Muscle of back (tissue), 13 donors: ENCODE measurements at places on chromosomes 5 and 9.

DNA sequence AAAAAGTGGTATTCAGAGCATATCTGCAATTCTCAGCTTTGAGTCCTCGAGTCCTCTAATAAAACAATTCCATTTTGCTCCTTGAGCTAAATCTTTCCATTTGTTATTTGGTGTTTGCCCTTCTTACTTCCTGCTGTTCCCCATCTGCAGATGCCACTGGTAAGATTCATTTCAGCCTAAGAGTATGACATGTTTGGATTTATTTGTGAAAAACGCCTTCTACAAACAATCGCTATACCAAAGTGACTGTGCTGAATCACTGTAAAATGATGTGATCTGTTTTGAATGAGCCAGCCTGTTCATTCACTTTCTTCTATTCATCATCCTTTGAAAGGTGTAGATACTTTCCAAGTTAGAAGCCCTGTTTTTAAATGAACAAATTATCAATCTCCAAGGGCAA is 27.7 kb downstream of the KCTD16 start:
- no peak for DNase-seq

- no peak for DNase-seq
Observed at GRCh38 chr9:111961009-111961408, 64.4 kb downstream of the UGCG start.

- no peak for DNase-seq
Observed at GRCh38 chr9:117250610-117251215, 164.1 kb downstream of the ASTN2 start.

GRCh38 chr5:69217151-69217511 is 17.6 kb upstream of the CDK7 start:
- DNase-seq: no peak

GRCh38 chr9:107935931-107936330 is 446.4 kb upstream of the KLF4 start:
- no peak for DNase-seq
